Thoracic aorta (tissue), 2 donors: ENCODE measurements at places on chromosomes 13 and 19. TPM values are rescaled to one million over a fixed set of nuclear protein-coding genes. Genes with fewer than 3 reads are reported as not detected.

The LSM4 gene
- 74.8 TPM for total RNA-seq

The TDRD12 gene
- total RNA-seq = not detected

The PTGIR gene
- total RNA-seq = 207 TPM

The USHBP1 gene
- total RNA-seq = 3.5 TPM

The VAV1 gene
- 12.2 TPM for total RNA-seq

The PSPN gene
- 1.4 TPM for total RNA-seq

The GRIN2D gene
- total RNA-seq = not detected

The CGB5 gene
- not detected for total RNA-seq

The ANGPTL4 gene
- 99.1 TPM for total RNA-seq

The ZNF177 gene
- total RNA-seq = 4.2 TPM

The COQ8B gene
- total RNA-seq = 53.6 TPM

The C19orf85 gene
- total RNA-seq = not detected

The WDR88 gene
- not detected for total RNA-seq

The NOVA2 gene
- 2.6 TPM for total RNA-seq

GRCh38 chr13:41418027-41418426 lies 39.3 kb upstream of the RGCC start:
- no peak for DNase-seq

- DNase-seq = no peak
These were observed 607.6 kb downstream of the FGF9 start for GRCh38 chr13:22278336-22278929.

DNA sequence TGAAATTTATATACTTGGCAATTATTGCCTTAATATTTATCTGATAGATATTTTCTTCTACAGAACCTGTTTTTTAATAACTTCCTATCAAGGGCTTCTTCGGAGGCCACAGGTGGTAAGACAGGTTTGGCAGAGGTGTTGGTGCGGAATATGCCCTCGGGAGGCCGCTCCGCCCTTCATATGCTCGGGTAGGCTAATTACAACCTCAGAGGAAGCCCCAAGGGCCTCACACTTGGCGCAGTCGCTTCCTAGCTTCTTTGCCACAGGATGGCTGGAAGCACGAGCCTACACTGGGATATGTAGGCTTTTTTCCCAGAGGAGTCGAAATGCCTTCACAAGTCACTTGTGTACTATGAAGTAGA lies 68.8 kb downstream of the LMO7 start:
- DNase-seq = no peak

DNA sequence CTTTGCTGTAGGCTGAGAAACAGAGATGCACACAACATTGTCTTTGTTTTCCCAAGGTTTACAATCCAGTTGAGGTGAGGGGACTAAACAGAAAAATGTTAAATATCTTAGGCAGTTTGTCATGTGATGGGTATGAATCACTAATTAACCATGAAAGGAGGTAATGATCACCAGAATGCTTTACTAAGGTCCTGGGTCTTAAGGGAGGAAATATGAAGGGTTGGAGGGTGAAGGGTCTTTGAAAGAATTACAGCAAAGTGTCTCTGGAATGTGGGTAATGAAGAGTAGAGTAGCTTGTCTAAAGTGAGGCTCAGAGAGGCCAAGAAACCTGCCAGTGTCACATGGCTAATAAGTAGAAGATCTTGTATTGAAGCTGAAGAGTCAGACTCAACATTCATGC lies 19.0 kb downstream of the BIVM start:
- DNase-seq = no peak

GRCh38 chr13:87042946-87043345 lies 628.2 kb upstream of the SLITRK5 start:
- no peak for DNase-seq

DNA sequence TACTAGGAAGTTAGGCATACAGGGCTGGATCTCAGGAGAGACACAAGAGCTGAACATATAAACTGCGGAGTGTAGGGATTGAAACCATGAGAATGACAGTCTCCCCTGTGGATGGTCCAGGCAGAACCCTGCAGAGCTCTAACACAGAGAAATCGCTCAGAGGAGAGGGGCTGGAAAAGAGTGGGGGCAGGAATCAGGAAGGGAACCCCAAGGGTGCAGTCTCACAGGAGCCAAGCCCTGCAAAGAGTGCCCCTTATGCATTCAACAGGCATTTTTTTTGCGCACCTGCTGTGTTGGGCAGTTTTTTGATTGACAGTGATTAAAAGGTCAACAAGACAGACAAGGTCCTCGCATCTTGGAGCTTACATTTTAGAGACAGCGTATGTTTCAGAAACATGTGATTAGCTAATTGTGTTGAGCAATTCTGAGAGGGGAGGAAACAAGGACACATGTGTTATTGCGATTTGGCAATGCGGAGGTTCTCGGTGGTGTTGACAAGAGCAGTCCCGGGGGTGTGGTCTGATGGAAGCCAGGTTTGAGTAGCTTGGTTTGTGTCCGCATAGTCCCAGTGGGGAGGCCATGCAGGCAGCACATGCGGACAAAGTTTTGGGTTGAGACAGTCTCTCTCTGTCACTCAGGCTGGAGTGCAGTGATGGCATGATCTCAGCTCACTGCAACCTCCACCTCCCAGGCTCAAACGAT lies 182.6 kb upstream of the IRS2 start:
- no peak for DNase-seq

DNA sequence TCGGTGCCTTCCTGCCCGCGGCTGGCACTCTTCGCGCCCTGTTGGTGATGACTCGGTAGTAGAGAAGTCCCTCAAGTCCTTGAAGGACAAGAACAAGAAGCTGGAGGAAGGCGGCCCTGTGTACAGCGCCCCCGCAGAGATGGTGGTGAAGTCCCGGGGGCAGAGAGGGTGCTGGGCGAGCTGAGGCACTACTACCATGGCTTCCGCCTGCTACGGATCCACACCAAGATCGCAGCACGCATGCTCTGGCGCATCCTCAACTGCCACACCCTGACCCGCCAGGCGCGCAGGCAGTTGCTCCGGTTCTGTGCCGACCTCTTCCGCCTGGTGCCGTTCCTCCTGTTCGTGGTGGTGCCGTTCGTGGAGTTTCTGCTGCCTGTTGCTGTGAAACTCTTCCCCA lies 11.1 kb downstream of the ZSCAN1 start:
- no peak for DNase-seq

GRCh38 chr19:11300811-11301120 lies 4.8 kb downstream of the TSPAN16 start:
- no peak for DNase-seq

DNA sequence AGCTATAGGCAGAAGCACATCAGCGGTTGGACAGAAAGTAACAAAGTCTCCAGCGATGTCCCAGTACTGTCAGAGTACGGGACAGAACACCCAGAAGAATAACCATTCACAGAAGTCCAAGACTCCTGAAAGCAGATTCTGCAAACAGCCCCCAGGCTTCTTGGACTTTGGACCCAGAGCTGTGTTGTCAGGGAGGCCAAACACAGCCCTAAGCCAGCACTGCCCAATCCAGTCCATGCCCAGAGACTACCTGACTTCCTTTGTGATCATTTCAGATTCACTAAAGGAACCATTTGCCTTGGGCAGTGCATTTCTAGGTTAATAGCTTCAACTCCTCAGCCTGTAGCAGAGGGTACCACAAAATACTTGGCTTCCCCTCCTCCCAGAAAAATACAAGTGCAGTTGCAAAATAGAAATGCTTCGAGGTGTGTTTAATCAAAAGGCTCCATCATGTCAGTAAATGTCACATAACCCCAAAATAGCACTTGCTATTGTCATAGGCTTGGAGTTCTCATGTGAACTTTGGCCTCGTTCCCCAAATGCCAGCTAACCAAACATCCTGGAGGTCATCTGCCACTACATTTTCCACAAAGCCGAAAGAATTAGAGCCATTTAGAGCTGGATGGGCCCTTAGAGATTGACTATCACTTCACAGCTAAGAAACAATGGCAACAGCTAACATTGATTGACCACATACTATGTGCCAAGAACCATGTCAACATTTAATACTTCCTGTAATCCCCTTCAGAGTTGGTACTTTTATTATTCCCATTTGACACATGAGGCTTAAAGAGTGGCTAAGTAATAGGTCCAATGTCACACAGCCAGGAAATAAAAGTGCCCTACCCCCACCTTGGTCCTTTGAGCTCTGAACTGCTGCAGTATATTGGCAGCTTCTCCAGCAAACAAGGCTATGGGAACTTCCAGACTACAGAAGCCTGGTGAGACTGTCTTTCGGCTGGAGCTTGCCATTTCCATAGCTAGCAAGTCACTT lies 329.9 kb downstream of the FOXO1 start:
- no peak for DNase-seq

DNA sequence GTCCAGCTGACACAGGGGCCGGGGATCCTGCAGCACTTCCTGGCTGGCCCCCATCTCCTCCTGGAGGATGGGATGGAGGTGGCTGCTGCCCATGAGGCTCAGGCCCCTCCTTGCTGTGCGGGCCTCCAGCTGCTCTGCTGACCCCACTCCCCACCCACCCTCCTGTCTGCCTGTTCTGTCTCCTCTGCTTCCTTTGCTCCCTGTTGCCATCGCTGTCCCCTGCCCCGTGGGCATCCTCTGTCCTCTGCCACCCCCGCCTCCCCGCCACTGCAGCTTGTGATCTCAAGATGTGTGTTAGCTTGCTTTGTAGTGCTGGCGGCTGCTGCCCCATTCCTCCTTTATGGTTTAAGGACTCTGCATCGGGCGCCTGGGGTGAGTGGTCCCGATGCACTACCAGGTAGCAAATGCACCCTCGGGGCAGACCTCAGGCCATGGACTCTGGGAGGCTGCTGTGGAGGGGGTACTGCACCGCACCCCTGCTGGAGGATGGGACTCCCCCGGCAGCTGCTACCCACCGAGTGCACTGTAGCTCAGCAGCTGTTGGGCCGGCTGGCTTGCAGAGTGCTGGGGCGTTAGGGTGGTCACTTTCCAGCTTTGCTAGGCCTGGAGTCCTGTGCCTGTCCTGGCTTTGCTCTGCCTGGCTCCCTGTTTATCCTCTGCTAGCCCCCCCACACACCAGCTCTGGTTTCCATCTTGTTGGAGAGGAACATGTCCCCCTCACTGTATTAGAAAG lies 15.8 kb upstream of the C19orf33 start:
- no peak for DNase-seq

- no peak for DNase-seq
These were observed 122.9 kb downstream of the RFC3 start for GRCh38 chr13:33940898-33941297.

DNA sequence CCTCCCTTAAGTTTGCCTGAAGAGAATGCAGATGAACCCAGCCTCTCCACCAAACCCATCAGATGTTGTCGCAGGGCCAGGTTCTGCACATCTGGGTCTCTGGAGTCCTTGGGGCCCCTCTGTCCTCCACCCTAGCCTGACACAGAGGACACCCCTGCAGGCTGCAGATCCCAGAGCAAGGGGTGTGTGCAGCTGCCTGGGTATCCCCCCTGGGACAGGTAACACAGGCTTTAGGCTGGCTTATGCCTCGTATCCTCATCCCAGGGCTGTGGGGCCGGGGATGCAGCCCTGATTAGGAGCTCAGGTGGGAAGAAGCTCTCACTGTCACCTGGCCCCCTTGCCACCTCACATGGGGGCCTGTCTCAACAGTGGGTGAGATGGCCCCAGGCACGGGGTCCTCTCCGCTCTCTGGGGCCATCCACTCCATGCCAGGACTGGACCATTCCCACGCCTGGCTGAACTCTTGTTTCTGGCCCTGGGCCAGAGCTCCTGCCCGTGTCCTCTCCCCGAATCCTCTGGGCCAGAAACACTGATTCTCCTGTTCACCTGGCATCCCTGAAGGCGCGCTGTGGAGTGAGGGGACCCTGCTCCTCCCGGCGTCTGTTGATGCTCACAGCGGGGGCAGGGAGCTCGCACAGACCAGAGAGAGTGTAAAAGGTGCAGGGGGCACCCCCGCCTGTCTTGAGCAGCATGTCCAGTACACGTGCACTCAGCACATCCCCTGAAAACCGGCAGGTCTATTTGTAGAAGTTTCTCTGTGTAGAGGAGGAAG lies 38.7 kb upstream of the TPM4 start:
- no peak for DNase-seq

DNA sequence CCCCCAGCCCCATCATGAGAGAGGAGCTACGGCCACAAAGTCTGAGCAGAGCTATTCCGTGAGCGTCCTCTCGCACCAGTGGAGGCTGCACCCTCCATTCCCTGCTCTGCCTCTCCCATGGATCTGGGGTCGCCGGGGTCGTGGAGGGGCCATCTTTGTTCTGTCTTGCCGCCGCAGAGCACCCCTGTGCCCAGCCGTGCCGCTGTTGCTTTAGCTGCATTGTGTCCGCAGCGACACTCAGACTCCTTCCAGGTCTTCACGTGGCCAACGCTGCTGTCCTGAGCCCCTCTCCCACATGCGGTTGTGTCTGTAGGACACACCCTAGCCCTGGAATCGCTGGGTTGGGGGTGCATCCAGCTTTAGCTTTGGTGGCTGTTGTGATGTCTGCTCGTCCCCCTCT lies 15.8 kb downstream of the YIPF2 start:
- DNase-seq = no peak

GRCh38 chr13:42380420-42381164 lies 108.6 kb downstream of the AKAP11 start:
- no peak for DNase-seq

GRCh38 chr13:97285221-97285955 lies 63.3 kb downstream of the MBNL2 start:
- DNase-seq = no peak

- no peak for DNase-seq
These were observed 1495.0 kb upstream of the PCDH20 start for GRCh38 chr13:62910541-62911060.
